ENCODE measurements at places on chromosomes 3 and 15.

- DNase-seq: no peak
Observed at GRCh38 chr3:116994351-116994879, 284.8 kb downstream of the TUSC7 start.

DNA sequence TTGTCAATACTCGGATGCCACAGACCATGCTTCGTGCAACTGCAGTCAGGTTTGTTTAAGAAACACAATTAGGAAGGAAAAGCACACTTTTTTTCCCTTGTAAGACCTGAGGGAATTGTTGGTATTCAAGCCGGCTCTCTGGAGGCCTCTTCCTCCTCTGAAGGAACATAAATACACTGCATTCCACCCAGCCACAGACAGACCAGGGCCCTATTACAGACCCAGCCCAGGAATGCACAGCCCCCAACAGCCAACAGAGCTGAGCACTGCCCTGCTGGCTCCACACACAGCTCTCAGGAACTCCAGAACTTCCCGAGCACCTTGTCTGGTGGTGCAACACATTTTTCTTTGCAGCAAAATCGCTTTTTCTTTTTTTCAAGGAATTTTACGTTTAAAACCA is 488.7 kb upstream of the PROK2 start:
- no peak for DNase-seq

- no peak for DNase-seq
Observed at GRCh38 chr15:48604567-48604966, 40.9 kb downstream of the FBN1 start.

DNA sequence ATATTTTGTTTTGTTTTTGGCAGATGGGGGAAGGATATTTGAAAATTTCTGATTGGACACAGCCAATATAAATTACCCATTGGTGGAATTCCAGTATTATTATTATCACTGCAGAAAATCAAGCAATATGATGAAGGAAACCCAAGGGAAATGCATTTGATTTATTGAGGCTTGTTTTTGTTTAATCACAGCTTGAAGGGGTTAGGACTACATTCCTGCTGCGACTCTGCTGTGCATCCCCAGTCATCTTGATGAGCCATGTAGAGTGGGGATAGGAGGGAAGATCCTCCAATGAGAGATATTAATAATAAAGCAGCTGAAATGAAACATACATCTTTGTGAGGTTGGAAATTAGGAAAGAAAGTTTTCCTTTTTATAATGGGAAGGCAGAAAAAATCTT is 208.6 kb downstream of the GAP43 start:
- DNase-seq: no peak

DNA sequence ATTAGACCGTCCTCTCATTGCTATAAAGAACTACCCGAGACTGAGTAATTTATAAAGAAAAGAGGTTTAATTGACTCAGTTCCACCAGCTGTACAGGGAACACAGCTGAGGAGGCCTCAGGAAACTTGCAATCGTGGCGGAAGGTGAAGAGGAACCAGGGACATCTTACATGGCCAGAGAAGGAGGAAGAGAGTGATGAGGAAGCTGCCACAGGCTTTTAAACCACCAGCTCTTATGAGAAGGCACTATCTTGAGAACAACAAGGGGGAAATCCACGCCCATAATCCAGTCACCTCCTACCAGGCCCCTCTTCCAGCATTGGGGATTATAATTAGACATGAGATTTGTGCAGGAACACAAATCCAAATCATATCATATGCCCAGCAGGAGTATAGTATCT is 138.5 kb downstream of the ALCAM start:
- no peak for DNase-seq

- no peak for DNase-seq
Observed at GRCh38 chr3:125055913-125056745, at the start of gene HEG1. TSS of gene HEG1 (minus strand) at chr3:125055997. CDS start at chr3:125055890, 107 bp downstream.

DNA sequence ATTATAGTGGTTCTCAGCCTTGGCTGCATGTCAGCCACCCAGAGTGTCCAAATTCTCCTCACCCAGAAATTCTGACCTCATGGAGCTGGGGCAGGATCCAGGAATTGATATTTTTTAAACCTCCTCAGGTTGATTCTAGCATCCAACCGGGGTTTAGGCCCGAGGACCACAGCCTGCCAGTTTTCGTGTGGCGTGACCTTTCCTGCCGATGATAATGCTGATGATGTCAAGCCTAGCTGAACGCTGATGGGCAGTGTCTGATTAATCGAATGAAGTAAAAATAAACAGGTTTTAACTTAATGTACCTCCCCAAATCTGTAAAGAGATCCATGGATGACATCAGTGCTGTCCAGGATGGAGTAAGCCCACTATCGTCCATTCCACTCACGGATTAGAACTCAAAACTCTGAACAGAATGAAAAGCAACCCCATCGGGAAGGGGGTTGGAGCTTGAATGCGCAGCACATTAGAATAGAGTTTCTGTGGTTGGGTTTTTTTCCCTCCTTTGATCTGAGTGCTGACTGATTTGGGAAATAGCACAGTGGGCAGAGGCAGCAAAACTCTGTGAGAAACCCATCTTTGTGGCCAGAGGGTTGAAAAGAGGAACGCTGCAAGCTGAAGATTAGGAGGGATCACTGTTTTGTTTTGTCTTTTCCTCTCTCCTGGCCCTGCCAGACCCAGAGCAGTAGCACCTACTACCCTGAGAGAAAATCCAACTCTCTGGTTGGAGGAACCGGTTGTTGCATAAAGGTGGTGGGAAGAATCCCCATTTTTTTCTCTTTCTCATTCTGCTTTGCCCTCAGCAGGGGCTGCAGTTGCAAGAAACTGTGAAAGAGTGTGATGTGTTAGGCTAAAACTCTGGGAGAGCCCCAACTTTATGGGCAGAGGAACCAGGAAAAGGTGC is 153.9 kb downstream of the APBA2 start:
- no peak for DNase-seq

- DNase-seq: no peak
Observed at GRCh38 chr15:61556037-61556648, 327.0 kb upstream of the RORA start.

GRCh38 chr3:18559331-18559842 is 134.2 kb upstream of the SATB1 start:
- no peak for DNase-seq

DNA sequence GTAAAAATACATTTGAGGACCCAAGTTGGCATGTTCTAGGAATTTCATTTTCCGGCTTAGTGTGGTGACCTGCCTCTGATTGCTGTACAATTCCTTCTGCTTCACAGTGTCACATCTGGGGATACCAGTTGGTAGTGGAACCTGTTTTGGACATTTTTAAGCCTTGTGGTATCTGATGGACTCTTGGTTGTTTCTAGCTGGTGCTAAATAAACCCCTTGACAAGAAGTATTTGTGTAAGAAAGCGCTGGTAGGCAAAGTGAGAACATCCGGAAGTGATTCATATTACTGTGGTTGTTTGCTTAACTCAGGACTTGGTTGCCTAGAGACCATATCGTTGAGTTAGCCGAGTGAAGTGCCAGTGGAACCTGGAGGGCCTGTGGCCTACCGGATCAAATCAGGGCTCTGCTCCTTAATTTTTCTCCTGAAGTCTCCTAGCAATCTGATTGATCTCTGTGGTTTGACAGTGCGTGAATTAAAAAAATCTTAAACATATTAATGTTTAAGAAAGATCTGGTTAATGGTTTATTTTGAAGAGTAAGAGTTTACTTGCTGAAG is 12.8 kb downstream of the IQGAP1 start:
- no peak for DNase-seq

- DNase-seq: no peak
Observed at GRCh38 chr3:178597371-178597770, 61.1 kb downstream of the KCNMB2 start.

DNA sequence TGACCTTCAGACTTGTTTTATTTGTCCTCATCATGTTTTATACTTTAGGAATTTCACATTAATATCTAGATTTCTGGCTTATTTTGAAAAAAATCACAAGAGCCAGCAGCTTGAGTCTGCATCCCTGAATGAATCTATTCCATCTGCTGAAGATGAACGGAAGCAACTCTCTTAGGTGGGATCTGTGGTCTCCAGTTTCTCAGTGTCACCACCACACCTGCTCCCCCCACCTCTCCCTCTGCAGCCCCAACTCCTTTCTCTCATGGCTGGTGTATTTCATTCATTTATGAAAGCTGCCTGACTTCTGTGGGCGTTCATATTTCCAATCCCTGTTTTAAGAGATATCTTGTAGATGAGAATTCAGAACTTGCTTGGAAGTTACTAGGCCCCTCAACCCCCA is 102.1 kb upstream of the AGBL1 start:
- DNase-seq: no peak

DNA sequence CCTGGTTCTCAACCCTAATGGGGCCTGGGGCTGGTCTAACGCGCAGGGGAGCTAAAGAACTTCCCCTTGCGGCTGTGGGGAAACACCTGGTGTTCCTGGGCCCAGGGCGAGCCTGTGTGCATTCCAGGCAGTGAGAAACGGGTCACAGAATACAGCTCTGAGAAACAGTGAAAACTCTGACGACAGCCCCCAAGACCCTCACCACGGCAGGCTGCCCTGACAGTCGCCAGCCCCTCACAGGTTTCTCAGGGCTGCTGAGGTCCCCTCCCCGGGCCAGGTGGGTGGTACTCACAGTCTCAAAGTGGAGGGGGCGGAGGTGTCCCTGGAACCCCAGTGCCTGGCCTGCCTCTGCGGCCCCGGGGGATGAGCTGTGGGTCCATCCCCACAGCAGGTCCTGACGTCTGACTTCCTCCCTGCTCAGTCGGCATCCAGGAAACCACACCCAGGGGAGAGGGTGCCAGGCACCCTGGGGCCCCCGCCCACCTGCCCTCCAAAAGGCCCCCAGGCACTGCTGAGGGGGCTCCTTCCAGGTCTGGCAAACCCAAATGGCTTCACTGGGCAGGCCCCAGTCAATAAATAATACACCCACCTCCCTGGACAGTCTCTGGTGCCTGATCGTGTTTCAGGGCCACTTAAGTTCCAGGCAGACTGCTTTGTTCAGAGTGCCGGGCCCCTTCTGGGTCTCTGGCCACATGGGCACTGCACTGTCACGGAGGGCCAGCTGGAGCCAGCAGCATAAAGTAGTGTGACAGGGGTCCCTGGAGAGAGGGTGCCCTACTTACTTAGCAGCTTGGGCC is 57.7 kb downstream of the IQSEC1 start:
- no peak for DNase-seq

- no peak for DNase-seq
Observed at GRCh38 chr3:113233497-113233896, 22.1 kb downstream of the BOC start.

DNA sequence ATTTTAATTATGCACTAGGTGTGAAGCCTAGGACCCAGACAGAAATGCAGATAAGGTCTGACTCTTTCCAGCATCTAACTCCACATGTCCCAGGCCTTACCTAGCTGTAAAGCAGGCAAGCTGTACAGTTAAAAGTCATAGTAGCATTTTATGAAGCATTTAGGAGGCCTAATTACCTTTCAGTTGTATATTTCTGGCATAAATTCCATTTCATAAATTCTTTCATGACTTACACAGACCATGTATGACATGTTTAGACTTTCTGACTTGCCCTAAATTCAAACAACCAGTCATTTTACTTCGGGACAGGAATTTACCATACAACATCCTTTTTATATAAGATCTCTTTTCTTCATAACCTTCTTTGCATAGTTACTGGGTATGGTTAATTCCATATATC is 35.3 kb upstream of the THUMPD3 start:
- DNase-seq: no peak

DNA sequence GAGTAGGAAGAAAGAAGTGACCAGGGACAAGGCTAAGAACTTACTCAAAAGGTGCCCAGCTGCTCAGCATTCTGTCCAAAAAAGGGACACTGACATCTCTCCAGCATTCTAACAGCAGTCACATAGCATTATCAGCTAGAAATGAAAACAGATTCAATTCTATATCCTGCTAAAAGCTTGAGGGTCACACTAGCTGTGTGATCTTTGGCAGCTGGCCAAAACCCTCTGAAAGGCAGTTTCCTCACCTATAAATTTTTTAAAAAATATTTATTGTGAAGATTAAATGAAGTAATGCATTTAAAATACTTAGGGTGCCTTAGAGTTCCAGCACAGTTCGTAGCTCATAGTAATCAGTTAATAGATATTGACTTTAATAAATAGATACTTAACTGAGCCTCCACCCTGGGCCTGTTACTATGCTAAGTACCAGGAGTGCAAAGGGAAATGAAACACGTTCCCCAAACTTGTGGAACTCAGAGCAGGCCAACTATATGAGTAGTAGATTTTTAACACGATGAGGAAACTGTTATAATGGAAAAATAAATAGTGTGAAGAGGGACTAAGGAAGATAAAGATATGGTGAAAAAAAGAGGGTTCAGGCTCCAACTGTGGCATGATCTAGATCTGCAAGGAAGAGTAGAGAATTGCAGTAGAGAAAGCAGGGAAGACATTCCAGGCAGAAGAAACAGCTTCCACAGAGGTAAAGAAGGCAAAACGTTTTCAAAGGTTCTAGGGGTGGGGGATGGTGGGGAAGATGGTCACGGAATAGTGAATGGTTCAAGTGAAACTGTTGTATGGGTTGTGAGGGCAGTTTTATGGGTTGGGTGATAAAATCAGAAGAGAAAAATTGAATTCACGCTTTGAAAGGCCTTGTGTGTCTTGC is 11.4 kb downstream of the CD86 start:
- no peak for DNase-seq

GRCh38 chr3:181626036-181626435 is 85.7 kb upstream of the SOX2 start:
- DNase-seq: no peak

DNA sequence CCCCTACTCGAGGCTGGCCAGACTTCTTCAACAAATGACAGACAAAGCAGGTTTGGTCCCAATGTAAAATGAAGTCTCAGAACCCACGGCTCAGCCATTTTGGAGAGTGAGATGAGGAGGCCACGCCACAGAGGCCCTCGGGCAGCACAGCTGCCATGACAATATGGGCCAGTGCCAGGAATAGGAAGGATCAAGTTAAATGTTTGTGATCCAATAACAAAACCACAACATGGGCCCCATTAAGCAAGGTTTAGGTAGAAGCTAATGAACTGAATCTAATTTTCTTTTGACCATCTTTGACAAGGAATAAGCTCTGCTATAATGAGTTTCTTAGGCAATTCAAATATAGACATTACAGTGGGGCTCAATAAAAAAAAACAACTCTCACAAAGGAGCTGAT is 52.6 kb downstream of the RFTN1 start:
- DNase-seq: no peak

GRCh38 chr3:128884992-128885391 is 5.6 kb downstream of the ACAD9 start:
- no peak for DNase-seq

GRCh38 chr3:150736316-150736719 is 26.7 kb downstream of the SIAH2 start:
- no peak for DNase-seq

DNA sequence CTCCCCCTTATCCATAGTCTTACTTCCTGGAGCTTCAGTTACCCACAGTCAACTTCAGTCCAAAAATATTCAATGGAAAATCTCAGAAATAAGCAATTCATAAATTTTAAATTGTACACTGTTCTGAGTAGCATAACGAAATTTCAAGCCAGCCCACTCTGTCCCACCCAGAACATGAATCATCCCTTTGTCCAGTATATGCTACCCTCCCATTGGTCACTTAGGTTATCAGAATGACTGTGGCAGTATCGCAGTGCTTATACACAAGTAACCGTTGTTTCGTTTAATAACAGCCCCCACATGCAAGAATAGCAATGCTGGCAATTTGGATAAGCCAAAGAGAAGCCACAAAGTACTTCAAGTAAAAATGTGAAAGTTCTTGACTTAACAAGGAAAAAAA is 325.3 kb upstream of the ADAMTS9 start:
- no peak for DNase-seq
